Mammary epithelial cell (primary cell): ENCODE measurements at places on chromosomes 12 and 14. TPM values are rescaled to one million over a fixed set of nuclear protein-coding genes. Genes with fewer than 3 reads are reported as not detected.

Gene BEST3
- total RNA-seq: under 0.01 TPM

Gene PIP4P1
- 22.2 TPM for total RNA-seq

Gene ESR2
- not detected for total RNA-seq

Gene IGF1
- not detected for total RNA-seq

Gene POLE2
- 2.2 TPM for total RNA-seq

Gene DNAJC22
- total RNA-seq: 0.17 TPM

Gene KRT71
- not detected for total RNA-seq

Gene B4GALNT1
- total RNA-seq: 8.0 TPM

Gene APOF
- not detected for total RNA-seq

Gene FIGNL2
- 0.50 TPM for total RNA-seq

Gene CHST11
- 7.7 TPM for total RNA-seq

Gene GARIN6
- not detected in 2 replicates for total RNA-seq

Gene TSPAN8
- total RNA-seq: not detected

Gene DDHD1
- 17.7 and 18.0 TPM in 2 replicates for total RNA-seq

Gene SLC5A8
- total RNA-seq: not detected

Gene KCNC2
- not detected in 2 replicates for total RNA-seq

Gene ADSS1
- 3.8 TPM for total RNA-seq

Gene SLC39A2
- not detected for total RNA-seq

Gene SDSL
- 10.8 and 21.0 TPM in 2 replicates for total RNA-seq

Gene LMNTD1
- total RNA-seq: 1.2 TPM

Gene ENDOU
- not detected in 2 replicates for total RNA-seq

Gene KLRC4
- not detected in 2 replicates for total RNA-seq

Gene GZMB
- not detected for total RNA-seq

Gene E2F7
- total RNA-seq: 35.4 and 44.0 TPM in 2 replicates

Gene LRTM2
- total RNA-seq: not detected in 2 replicates

Gene LAG3
- 0.67 TPM for total RNA-seq

Gene LLPH
- total RNA-seq: 3.0 TPM

Gene KRT6A
- 5,785 TPM for total RNA-seq

Gene VDR
- total RNA-seq: 59.8 and 71.8 TPM in 2 replicates

Gene DLK1
- total RNA-seq: not detected in 2 replicates

Gene TMPRSS12
- total RNA-seq: not detected

Gene REP15
- 1.2 and 2.1 TPM in 2 replicates for total RNA-seq

Gene ZNF385A
- 16.0 TPM for total RNA-seq

Gene TCL1B
- not detected in 2 replicates for total RNA-seq

Gene P3H3
- 2.0 TPM for total RNA-seq

Gene TAS2R14
- 5.7 TPM for total RNA-seq

Gene FOXG1
- total RNA-seq: not detected

Gene ERP27
- total RNA-seq: not detected

Gene ANG
- total RNA-seq: 1.2 and 3.7 TPM in 2 replicates

Gene RNU4-1
- total RNA-seq: under 0.01 TPM

Gene IFI27
- 0.83 TPM for total RNA-seq

Gene RAD9B
- total RNA-seq: 1.1 TPM in 2 replicates

Gene DEPDC4
- 2.4 and 4.2 TPM in 2 replicates for total RNA-seq

Gene MDM1
- 7.2 and 10.4 TPM in 2 replicates for total RNA-seq

Gene DNAH10
- total RNA-seq: 0.50 TPM

Gene PELI2
- not detected in 2 replicates for total RNA-seq

Gene KRT4
- not detected in 2 replicates for total RNA-seq

Gene GPR162
- 0.17 TPM for total RNA-seq

Gene CCDC88C
- 2.0 and 2.2 TPM in 2 replicates for total RNA-seq

Gene KIF21A
- total RNA-seq: 45.3 TPM

Gene POTEM
- total RNA-seq: not detected in 2 replicates

Gene ARID4A
- total RNA-seq: 11.1 and 11.9 TPM in 2 replicates
